T-cell (primary cell): ENCODE measurements at places on chromosomes 2 and 18.

DNA sequence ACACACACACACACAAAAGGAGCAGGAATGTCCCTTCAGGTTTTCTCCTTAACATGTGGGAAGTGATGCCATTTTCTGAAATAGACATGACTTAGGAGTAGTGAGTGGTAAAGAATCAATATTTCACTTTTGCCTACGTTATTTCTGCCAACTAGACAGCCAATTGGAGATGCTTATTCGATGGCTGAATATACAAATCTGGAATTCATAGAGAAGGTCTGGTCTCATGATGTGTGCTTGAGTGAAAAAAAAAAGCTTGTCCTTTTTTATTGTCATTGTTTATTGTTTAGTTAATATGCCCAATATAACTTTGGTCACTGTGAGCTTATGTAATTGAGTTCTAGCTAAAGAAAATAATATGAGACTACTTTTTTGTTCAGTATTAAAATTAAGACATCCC, 284.3 kb downstream of the GULP1 start:
- DNase-seq = no peak

DNA sequence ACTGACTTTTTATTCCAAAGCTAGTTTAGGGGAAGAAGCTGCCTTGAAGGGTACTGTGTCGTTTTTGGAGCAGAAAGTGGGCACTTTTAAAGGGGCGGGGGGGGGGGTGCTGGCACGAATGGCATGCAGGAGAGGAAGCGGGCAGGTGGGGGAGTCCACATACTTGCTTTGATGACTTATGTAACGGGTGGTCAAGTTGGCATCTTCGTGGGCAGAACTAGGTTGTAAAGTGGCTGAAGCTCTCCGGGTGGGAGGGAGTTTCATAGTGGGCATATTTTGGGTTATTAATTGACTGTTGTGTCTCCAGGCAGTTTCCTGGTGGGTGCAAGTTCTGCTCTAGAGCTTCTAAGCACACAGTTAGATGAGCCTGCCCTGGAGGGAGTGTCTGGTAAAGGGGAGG, 19.9 kb downstream of the PCARE start:
- DNase-seq = no peak

- DNase-seq = no peak
These were observed 409.5 kb upstream of the FIGN start for GRCh38 chr2:164145093-164145987.

GRCh38 chr18:55988537-55988936, 400.5 kb upstream of the TCF4 start:
- DNase-seq = no peak

DNA sequence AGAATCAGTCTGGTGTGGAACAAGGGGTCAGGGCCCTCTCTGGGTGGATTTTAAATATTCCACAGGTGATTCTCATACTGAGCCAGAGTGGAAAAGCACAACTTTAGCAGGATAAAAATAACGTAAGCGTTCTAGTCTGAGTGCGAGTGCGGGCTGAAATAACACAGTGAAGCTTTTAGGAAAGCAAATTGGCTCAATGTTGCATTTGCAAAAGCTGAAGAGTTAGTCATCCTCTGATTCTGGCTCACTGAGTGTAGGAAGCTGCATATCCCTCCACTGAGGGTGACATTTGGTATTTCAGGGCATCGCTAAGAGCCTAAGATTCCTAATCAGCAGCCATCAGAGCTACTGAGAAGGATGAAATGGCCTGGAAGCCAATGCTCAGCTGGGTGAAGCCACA, 134.7 kb downstream of the RIF1 start:
- no peak for DNase-seq
